Aorta (tissue), 5 donors: ENCODE measurements at places on chromosomes 16 and 17. TPM values are rescaled to one million over a fixed set of nuclear protein-coding genes. Genes with fewer than 3 reads are reported as not detected.

DNA sequence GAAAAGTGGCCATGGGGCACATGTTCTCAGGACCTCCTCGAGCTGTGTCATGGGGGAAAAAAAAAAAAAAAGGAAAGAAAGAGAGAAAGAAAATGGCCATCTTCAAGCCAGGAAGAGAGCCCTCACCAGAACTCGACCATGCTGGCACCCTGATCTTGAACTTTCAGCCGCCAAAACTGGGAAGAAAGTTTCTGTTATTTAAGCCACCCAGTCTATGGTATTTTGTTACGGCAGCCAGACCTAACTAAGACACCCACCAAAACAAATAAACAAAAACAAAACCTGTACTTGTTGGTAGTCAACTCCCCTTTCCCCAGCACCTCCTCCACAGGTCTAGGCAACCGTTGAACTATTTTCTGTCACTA lies 26.1 kb upstream of the SLC13A2 start:
- no peak for DNase-seq

GRCh38 chr17:36144981-36145729 lies 31.3 kb downstream of the TBC1D3B start:
- DNase-seq, result no peak

DNA sequence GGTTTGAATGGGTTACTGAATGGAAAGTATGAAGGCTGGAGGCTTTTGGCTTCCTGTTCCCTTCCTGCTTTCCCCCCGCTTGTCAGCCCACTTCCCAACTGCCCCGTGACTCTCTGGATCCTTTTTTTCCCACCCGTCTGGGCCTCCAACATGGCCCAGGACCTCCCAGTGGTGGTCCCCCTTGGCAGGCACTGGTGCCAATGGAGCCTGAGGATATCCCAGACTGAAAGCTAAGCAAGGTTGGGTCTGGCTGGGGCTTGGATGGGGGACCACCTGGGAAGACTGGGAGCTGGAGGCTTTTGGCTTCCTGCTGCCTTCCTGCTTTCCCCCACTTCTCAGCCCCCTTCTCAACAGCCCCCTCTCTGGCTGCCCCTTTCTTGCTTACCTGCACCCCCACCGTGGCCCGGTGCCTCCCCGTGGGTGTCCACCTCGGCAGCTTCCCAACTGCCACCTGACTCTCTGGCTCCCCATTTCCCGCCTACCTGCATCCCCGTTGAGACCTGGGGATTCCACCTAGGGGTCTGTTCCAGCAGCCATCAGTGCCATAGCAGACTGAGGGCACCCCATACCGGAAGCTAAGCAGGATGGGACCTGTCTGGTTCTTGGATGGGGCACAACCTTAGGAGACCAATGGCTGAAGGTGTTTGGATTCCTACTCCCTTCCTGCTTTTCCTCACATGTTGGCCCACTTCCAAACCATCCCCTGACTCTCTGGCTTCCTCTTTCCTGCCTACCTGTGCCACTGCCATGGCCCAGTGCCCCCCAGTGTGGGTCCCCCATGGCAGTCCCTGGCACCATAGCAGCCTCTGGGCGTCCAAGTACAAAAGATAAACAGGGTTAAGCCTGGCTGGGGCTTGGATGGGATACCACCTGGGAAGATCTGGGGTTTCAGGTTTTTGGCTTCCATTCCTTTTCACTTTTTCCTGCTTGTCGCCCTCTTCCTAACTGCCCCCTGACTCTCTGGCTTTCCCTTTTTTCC lies 2295.3 kb downstream of the TP53TG3F start:
- DNase-seq, result no peak

DNA sequence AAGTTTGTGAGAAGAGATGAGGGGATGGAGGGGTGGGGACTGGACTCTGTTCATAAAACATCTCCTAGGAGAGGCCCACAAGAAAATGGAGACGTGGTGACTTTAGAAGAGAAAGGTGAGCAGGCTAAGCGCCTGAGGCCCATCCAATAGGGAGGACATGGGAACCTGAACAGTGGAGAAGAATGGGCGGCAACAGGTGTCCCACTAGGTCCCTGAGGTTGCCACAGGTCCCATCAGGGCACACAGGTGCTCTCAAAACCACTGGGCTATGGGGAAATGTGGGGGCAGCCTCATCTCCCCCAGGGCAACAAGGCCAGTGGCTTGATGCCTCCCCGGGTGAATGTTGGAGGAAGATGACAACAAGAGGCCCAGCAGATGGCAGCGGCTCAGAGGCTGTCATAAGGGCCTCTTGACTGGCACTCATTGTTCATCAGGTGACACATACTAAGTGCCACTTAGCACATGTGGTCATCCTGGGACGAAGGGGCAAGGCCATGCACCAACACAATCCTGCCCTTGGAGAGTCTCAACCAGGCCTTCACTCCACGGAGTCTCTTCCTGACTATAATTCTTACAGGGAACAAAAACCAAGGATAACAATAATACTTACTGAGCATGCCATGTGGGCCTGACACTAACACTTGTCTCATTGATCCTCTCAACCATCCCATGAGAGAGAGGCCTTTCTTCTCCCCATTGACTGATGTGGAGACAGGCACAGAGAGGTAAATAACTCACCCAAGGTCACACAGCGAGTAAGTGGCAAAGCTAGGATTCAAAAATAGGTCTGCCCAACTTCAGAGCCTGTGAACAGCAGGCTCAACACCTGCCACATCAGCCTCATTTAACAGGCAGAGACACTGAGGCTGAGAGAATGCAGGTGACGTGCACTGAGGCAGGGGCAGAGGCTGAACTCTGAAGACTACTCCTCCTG lies 38.0 kb downstream of the CUEDC1 start:
- no peak for DNase-seq

DNA sequence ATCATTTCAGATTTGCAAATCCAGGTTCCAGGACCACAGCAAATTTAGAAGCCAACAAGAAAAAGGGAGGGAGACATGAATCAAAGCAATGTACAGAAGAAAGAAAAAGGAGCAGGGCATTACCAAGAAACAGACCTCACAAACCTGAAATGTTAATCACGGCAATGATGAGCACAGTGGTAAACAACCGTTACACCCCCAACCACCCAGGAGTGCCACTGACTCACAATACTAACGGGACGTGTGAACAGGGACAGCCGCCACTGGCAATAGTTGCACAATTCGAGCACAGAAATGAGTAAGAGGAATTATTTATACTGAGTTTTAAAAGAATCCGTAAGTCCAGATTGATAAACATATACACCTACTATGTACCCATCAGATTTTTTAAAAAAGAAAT lies 13.8 kb downstream of the USP22 start:
- DNase-seq, result no peak

GRCh38 chr17:50475362-50475761 lies 3.3 kb upstream of the RSAD1 start:
- DNase-seq, result no peak

DNA sequence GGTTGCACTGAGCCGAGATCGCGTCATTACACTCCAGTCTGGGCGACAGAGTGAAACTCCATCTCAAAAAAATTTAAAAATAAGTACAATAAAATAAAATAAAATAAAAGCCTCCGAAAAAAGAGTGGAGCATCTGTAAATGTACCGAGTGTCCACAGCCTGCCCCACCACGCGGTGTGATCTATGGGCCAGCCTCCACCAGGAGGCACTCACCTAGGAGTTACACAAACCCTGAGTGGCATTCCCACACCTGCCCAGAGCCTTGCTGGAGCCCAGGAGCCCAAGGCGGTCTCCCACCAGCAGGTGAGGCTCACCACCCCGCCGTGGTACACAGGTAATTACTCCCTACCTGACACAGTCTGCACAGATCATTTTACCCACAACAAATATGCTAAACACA lies 183.2 kb downstream of the ZNF423 start:
- DNase-seq, result no peak

The DYNLRB2 gene
- total RNA-seq, result not detected

DNA sequence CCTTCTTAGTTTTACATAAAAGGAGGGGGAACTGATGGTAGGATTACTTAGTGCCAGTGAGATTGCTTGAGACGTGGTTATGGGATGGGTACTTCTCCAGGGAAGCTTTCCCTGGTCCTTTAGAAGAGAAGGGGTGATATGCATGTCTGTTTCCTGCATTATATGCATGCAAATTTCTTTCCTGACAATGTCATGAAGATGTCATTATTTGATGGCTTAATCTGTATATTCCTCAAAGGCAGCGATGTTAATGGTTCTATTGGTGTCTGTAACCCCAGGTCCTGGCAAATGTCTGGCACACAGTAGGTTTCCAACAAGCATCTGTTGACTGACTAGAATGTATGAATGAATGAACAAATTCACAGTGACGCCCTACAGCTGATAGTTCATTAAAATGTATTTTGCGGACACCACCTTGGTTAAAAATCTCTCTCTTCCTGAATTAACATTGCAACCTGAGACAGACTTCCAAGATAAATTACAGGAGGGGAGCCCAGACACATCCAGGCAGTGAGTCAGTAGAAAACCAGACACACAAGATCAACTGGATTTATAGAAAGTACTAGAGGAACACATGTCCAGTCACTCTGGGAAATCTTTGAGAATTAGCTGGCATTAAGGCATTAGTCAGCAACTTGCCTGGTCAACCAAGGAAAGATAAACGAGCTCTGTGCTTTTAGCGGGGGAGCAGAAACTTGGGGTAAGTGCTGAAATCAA lies 293.4 kb downstream of the XYLT1 start:
- DNase-seq, result no peak

The SPHK1 gene
- total RNA-seq, result 22.2 TPM

The CCDC144A gene
- total RNA-seq, result 2.5 TPM

The CD300A gene
- 10.3 TPM for total RNA-seq
